ENCODE measurements at places on chromosomes 11 and 22.

DNA sequence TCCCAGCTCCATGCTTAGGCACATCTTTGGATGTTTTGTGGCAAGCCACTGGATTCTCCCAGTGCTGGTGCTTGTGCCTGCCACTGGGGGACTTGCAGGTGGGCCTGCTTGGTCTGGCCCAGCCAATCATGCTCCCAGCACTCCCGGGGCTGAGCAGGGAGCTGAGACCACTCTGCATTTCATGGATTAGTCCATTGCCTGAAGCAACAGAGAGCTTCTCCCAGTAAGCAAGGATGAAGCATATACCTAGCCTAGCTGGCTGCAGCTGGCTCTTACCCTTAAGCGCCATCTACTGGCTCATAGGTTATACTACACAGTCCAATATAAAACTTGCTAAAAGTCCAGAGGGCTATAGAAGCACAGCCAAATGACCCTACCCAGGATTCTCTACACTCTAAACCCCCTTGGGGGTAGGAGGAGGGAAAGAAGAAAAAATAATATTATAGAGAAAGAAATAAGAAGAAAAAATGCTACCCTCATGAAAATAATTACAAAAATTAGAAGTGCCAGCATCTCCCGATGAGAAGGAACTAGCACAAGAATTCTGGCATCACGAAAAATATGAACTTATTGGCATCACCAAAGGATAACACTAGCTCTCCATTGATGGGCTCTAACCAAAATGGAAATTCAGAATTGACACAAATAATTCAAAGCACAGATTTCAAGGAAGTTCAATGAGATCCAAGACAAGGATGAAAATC lies 275.3 kb downstream of the C11orf87 start:
- H3K36me3 ChIP-seq, result no peaks in the 10 kb centered on the region
- H3K27ac ChIP-seq, result no peak overlapping the region
- H3K4me3 ChIP-seq, result no peak overlapping the region
- no peaks in the 10 kb centered on the region for H3K27me3 ChIP-seq
- no peaks in the 10 kb centered on the region for H3K4me1 ChIP-seq

GRCh38 chr11:15229069-15229468 lies 114.3 kb downstream of the INSC start:
- no peak overlapping the region for H3K4me3 ChIP-seq
- no peaks in the 10 kb centered on the region for H3K4me1 ChIP-seq
- no peaks in the 10 kb centered on the region for H3K27me3 ChIP-seq
- H3K27ac ChIP-seq, result no peak overlapping the region

DNA sequence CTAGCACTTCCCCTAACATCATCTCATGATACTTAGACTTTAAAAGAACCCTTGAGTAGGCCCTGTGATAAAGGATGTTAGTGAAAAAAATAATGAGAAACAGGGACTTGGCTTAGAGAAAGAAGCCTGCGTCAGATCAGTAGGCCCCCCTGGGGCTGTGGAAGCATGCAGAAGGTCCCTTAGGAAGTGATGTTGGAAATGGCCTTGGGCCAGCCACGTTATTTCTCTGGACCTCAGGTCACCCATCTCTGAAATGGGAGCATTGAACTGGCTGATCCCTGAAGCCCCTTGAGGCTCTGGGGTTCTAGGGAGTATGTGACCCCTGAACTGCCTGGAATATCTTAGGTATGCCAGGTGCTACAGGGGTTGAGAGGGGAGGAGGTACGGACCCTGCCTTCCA lies 40.2 kb downstream of the MCM5 start:
- H3K4me1 ChIP-seq, result no peaks in the 10 kb centered on the region
- no peak overlapping the region for H3K4me3 ChIP-seq
- no peaks in the 10 kb centered on the region for H3K36me3 ChIP-seq
- H3K27ac ChIP-seq, result no peak overlapping the region

DNA sequence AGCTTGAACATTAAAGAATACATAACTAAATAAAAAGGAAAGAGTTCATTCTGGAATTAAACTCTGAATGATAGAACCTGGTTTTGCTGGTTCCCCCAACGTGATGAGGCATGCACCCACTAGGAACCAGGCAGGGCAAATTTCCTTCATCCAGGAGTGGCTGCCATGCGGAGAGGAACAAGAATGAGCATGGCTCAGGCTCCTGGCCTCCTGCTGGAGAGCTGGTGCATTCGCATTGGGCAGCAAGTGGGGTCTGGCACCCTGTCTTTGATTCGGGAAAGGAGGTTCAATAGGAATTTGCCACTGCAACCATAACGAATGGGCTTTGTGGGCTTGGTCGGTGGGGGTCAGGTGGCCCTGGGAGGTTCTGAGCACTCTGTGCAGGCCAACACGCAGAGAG lies 169.8 kb upstream of the TENM4 start:
- no peaks in the 10 kb centered on the region for H3K4me1 ChIP-seq
- no peaks in the 10 kb centered on the region for H3K36me3 ChIP-seq
- no peak overlapping the region for H3K4me3 ChIP-seq
- DNase-seq, result no peak
- H3K27me3 ChIP-seq, result no peaks in the 10 kb centered on the region

GRCh38 chr22:38959590-38959989 lies 2.2 kb downstream of the APOBEC3A start:
- H3K36me3 ChIP-seq, result no peaks in the 10 kb centered on the region
- H3K27me3 ChIP-seq, result peaks cover 3% of the 10 kb centered on the region
- no peak for DNase-seq
- H3K4me1 ChIP-seq, result no peaks in the 10 kb centered on the region
- H3K4me3 ChIP-seq, result no peak overlapping the region

DNA sequence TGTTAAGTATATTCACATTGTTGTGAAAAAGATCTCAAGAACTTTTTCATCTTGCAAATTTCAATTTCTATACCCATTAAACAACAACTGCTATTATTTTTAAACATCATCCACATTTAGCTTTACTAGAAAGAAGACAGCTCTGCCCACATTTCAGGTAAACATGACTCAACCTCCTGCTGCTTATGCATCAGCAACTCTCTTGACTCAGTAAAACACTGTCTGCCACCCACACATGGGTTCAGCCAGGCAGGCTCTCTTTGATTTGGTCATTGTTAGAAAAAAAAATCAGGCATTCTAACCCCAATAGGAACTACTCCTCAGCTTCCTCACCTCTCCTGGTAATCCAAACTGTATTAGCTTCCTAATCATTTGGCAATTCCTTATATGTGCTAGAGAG lies 5.1 kb upstream of the ENDOD1 start:
- no peaks in the 10 kb centered on the region for H3K27me3 ChIP-seq
- H3K4me1 ChIP-seq, result peaks cover 7% of the 10 kb centered on the region
- no peak overlapping the region for H3K27ac ChIP-seq
- no peak for DNase-seq
- no peaks in the 10 kb centered on the region for H3K36me3 ChIP-seq
- no peak overlapping the region for H3K4me3 ChIP-seq
